Fibroblast of skin of right quadriceps (primary cell): ENCODE measurements at places on chromosomes 3 and 15.

GRCh38 chr15:60685346-60685937 lies 206.5 kb upstream of the ICE2 start:
- DNase-seq = no peak

DNA sequence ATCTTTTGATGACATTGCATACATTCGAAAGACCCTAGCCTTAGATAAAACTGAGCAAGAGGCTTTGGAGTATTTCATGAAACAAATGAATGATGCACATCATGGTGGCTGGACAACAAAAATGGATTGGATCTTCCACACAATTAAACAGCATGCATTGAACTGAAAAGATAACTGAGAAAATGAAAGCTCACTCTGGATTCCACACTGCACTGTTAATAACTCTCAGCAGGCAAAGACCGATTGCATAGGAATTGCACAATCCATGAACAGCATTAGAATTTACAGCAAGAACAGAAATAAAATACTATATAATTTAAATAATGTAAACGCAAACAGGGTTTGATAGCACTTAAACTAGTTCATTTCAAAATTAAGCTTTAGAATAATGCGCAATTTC lies 16.7 kb downstream of the KCNMB3 start:
- DNase-seq = peak; percentile 5

- no peak for DNase-seq
These were observed 164.3 kb upstream of the NUDT16 start for GRCh38 chr3:131217296-131217741.

- DNase-seq = peak; percentile 78
These were observed 53.2 kb upstream of the SRGAP3 start for GRCh38 chr3:9302425-9303181.

- peak; percentile 32 for DNase-seq
These were observed 608.3 kb downstream of the NTRK3 start for GRCh38 chr15:87648278-87648677.

GRCh38 chr15:64314456-64314855 lies 41.5 kb downstream of the CSNK1G1 start:
- peak; percentile 2 for DNase-seq
